Lung (tissue), 17 donors: ENCODE measurements at places on chromosomes 2 and 18. TPM values are rescaled to one million over a fixed set of nuclear protein-coding genes. Genes with fewer than 3 reads are reported as not detected.

- DNase-seq: peak; percentile 75
Measured at GRCh38 chr2:45652090-45653031, 886 bp downstream of the PRKCE start.

DNA sequence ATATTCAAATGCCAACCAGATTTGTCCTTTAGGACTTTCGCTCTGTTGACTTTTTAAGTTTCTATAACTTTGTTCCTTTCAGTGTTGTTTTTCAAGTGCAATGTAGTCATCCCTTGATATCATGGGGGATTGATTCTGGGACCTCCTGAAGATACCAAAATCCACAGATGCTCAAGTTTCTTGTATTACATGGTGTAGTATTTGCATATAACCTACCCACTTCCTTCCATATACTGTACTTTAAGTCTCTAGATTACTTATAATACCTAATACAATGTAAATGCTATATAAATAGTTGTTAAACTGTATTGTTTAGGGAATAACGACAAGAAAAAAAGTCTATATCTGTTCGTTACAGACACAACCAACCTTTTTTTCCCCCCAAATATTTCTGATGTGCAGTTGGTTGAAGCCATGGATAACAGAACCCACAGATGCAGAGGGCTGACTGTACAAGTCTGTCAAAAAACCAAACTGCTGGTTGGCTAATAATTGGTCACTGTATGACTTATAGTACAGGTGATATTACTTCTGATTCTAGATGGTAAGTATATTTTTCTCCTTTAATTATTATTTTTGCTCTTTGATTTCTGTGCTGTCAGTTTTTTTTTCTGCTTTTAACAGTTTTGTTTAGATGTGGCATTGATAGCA lies 201.7 kb upstream of the STON1 start:
- DNase-seq: no peak

- no peak for DNase-seq
Measured at GRCh38 chr2:8535469-8535795, 146.4 kb upstream of the ID2 start.

DNA sequence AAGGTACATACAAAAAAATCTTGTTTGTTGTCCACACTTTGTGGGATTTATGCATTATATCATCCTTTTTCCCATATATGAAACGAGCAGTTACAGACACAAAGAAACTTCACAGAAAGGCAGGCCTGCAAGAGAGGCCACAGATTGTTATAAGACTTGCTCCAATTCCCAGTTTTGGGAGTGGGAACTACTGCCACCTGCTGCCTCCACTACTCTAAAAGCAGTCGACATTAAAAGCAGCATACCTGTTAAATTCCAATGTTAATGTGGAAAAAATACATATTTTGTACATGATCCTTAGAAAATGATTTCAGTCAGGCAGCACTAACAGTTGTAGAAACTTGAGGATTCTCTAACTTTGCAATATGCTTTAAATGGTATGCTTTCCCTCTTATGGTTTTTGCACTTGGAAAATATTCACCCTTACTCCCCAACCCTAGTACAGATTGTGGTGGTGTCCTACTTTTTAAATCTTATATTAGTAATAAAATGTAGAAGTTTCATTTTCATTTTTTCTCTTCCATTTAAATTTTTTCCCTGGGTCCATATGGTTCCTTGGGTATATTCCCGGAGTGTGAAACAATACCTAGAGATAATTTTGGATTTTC lies 37.9 kb downstream of the SLC38A11 start:
- DNase-seq: peak; percentile 45

DNA sequence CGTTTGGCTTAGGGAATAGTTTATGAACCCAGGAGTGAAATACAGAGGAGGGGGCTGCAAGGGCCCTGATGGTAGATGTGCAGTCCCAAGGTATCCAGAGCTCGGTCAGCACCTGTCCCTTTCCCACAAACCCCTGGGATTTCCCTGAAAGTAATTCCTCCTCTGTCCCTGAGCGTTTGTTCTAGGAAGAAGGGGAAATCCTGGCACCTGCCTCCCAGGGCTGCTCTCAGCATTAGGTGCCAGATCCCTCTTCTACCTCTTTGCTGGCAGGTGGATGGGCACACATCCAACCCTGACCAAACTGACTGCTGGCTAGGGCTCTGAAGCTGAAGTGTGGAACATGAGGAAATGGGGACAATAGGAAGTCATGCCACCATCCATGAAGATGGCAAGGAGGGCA lies 824.0 kb downstream of the SLC4A3 start:
- DNase-seq: no peak

DNA sequence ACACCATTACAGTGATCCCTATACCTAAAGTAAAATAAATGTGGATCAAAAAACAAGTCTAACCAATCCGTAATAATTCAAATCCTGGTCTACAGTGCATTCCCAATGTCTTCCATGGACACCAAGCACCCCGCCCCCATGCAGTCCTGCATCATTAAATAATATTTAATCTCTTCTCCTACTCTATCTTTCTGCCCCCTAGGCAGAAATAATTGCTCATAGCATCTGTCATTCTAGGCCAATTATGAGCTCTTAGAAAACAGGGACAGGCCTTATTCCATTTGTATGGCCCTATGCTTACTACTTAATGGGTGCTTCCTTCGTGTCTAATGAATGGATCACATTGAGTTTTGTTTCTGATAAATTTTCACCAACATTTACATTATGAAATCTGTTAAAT lies 66.4 kb downstream of the PAX3 start:
- no peak for DNase-seq

- DNase-seq: no peak
Measured at GRCh38 chr2:162734866-162735265, 103.7 kb downstream of the KCNH7 start.

PARD3B gene
- total RNA-seq: 31.8 TPM

MDH1B gene
- 10.9 TPM for total RNA-seq

FBLN7 gene
- total RNA-seq: 2.7 TPM

TMEM37 gene
- total RNA-seq: 11.5 TPM

ASIC4 gene
- total RNA-seq: 0.43 TPM

OXER1 gene
- total RNA-seq: 1.7 TPM
